Activated T-cell treated with anti-CD3 and anti-CD28 coated beads, Interleukin-2, amount 50 U/mL, for 1 hour (primary cell): ENCODE measurements at places on chromosomes 4 and X.
A peak's percentile ranks its signal among the peaks of the same experiment; 100 is the strongest.

GRCh38 chrX:69285881-69286564, 120.8 kb upstream of the PJA1 start:
- peak; percentile 71 for DNase-seq

DNA sequence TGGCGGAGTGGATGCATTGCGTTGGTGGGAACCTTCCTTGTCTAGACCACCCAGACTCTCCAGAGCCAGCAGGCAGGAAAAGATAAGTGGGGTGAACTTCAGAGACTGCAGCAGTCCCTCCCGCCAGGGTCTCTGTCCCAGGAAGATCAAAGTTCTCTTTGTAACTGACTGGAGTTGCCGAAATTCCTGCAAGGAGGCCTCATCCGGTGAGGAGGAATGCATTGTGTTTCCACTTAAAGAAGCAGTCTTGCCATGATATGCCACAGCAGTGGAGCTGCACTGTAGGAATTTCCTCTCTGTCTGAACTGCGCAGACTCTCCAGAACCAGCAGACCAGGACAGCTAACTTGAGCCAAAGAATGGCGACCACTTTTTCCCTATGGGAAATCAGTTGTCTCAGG, 1190.4 kb downstream of the TECRL start:
- no peak for DNase-seq

- DNase-seq, result no peak
Measured at GRCh38 chrX:2693113-2694002, 2.3 kb downstream of the CD99 start.

DNA sequence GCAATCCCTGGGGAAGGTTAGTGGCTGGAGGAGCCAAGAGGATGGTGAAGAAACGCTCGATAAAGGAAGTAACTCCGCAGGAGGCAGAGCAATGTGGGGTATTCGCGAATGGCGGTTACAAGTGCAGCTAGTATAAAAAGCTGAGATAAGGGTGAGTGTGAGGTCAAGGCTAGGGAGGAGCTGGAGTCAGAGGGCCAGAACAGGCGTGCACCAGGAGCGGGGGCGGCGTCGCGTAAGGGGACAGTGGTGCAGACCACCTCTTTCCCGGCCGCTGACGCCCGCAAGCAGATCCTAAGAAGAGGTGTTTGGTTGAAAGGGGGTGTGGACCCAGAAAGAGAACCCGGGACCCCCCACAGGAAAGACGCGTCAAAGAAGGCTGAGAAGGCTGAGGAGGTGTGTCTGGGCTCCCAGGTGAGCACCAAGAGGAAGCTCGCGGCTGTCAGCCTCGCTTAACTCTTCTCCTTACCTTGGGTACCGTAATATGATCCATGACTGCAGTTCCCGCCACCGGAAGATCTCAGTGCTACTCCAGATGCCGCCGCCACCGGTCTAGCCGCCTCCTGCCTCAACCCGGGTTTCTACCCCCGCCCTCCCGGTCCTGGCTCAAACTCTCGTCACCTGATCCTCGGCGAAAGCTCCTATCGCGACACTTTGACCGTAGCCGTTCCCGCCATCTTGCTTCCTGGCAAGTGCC, at the start of gene MTMR8:
Gene MTMR8, minus strand, starts transcription at position 579 of the 694 bp plus-strand sequence. Its CDS starts 89 bp downstream, at position 490.
- DNase-seq, result peak; percentile 80

DNA sequence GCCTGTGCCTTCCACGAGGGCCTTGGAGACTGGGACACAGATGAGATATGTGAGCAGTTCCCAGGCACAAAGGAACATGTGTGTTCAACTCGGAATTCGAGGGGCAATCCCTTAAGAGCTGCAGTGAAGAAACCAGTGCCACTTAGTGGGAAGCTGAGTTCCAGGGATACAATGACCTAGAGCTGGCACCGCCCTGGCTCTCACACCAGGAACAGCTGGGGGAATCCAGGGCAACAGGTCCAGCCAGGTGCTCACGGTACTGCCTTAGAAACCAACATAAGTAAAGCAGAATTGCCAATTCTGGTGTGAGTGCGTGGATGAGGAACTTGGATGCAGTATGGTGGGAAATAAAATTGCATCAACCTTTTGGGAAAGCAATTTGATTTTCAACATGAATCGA, 122.9 kb downstream of the AFAP1 start:
- DNase-seq, result no peak

DNA sequence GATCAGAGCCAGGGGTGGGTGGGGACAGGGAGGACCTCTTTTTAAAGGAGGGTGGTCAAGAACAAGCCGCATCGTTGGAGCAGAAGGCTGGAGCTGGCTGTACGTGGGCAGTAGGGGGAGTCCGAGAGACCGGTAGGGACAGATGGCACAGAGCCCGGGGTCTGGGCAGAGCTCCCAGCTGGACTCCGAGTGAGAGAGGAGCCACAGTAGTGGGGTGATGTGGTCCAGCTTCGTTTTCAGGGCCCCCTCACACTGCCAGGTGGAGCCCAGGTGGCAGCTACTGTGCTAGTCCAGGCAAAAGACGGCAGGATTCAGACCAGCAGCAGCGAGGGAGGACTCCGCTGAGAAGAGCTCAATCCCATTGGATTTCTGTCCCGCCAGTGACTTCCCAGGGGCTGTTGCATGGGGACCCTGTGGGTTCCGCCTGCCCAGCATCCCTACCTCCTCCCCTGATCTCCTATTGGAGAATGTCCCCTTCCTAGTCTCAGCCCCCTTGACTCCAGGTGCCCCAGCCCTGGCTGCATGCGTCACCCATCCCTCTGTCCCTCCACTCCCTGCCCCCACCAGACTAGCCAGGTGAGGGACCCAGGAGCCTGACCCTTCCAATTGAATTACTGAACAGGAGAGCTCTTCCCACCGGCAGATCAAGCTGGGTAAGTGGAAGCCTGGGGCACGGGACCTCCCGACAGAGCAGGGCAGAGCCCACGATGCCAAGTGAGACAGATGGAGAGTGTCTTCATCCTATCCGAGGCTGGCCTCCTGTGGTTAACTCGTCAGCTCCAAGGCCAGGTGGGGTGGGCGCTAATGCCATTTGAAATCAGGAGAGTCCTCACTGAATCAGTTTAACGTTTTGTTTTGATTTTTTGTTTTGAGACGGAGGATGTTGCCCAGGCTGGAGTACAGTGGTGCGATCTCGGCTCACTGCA, 2.9 kb downstream of the ARHGAP4 start:
- no peak for DNase-seq

DNA sequence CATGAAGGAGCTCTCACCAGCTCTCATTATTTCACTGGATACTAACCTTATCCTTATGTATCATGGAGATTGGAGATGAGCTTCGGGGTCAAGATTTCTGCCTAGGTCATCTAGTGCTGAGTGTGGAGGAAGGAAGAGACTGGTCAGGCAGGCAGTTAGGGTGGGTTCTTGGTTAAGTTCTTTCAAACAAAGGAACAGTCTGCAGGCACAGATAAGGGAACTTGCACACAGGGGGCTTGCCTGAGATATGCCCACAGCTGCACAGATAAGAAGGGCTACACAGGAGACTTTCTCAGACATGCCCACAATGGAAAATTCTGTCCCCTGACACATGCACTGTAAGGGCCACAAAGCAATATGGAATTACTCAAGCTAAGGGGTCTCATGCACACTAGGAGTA, 904.1 kb downstream of the NLGN4X start:
- DNase-seq, result no peak

GRCh38 chr4:38243388-38244053, 283.3 kb downstream of the PTTG2 start:
- no peak for DNase-seq

DNA sequence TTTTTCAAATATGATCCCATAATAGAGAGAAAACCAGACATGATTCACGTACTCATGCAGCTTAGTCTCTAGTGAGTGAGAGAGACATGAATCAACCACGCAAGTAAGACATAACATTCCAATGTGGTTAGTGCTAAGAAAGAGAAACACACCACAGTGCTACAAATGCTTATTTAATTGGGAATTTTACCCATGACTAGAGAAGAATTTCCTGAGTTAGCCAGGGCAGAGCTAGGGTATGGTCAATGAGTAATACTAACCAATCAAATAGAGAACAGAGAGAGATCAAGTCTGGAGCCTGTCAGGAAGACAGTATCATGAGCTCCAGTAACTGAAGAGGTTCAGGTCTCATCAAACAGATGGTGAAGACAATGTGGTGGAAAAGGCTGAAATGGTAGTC, 495.2 kb downstream of the PDGFC start:
- DNase-seq, result no peak

DNA sequence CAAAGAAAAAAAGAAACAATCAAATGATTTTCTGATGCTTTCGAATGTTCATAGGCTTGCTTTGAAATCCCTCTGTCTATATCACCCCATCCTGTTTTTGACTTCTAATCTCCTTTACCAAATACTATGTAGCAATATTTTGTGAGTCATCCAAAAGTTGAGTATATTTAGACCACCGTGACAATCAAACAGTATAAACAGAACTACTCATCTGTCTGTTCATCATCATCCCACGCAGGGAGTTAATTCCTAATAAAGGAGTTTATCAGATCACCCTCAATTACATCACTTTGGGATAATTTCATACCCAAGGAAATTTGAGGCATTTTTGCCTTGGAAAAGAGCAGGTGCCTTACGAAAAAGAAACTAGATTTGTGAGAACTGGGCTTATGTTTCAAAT, 212.9 kb downstream of the CBR4 start:
- DNase-seq, result no peak

- DNase-seq, result no peak
Measured at GRCh38 chr4:174118171-174118570, 165.3 kb downstream of the FBXO8 start.

DNA sequence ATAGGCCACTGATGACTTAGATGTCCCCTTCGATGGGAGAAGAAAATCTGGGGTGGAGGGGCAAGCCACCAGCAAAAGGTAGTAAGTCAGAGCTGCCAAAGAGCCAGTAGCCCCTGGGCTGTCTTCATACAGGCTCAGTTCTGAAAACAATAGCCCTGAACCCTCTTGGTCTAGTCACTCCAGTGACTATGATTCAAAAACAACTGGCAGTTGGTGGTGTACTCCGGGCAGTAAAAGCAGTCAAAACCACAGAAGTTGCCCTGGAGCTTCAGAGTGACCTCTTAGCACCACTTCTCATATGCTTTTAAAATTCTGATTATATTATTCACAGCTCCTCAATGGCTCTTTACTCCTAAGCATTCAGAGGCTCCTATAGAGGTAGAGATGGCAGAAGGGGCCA, 164.3 kb upstream of the MAMLD1 start:
- DNase-seq, result no peak

- no peak for DNase-seq
Measured at GRCh38 chr4:90419124-90419711, 292.0 kb downstream of the CCSER1 start.

- DNase-seq, result no peak
Measured at GRCh38 chr4:170476351-170476750, 386.6 kb upstream of the AADAT start.

DNA sequence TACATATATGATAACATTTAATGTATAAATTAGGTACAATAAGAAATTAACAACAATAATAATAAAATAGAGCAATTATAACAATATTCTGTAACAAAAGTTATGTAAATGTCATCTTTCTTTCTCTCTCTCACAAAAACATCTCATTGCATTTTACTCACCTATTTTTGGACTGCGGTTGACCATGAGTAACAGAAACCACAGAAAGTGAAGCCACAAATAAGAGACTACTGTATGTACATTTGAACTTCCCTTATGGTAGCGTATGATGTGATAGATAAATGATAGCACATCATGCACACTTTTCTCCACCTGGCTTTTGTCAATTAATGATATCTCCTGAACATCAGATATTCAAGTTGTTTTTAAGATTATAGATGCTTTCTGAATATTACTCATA, 80.5 kb downstream of the HNRNPD start:
- DNase-seq, result no peak

DNA sequence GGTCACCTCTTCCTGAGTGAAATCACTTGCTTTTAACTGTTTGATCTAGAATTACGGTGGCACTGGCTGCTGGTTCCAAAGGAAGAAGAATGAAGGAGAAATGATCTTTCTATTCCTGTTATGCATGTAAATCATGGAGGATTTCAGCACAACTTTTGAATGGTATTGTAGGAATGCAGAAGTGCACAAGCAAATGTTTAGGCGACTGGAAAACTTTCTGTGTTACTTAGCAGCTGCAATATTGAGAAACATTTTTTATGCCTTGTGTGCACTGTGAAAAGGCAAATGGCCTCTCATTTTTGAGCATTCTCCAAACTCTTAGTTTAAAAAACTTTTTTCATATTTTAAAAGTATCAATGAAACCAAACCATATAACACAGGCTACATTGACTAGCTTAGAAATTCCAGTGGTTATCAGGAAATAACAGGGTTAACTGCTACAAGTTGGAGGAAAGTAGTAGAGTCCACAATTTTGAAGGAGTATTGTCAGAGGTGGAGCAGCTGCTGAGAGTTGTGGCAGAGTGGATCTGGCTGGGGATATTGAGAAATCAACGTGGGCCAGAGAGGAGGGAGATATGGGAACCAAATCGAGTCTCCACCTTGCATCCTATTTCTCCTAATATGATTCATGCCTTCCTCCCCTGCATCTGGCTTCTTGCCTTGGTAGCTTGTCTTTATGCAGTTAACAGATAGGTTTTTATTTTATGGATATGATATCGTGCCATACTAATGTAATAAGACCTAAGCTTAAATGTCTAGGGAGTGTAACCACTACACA, 32.0 kb upstream of the FHL1 start:
- DNase-seq, result no peak

GRCh38 chr4:6641164-6641970, 882 bp downstream of the MRFAP1 start:
- DNase-seq, result no peak

- no peak for DNase-seq
Measured at GRCh38 chr4:188025476-188025875, 29.9 kb downstream of the ZFP42 start.

- DNase-seq, result no peak
Measured at GRCh38 chr4:81421346-81422218, 50.1 kb downstream of the RASGEF1B start.
